COLO829 (cell line): ENCODE measurements at places on chromosomes 12 and 14.
A peak's percentile ranks its signal among the peaks of the same experiment; 100 is the strongest.

- DNase-seq: peak; percentile 60
These were observed 8.9 kb downstream of the GPR65 start for GRCh38 chr14:88013750-88014349.

DNA sequence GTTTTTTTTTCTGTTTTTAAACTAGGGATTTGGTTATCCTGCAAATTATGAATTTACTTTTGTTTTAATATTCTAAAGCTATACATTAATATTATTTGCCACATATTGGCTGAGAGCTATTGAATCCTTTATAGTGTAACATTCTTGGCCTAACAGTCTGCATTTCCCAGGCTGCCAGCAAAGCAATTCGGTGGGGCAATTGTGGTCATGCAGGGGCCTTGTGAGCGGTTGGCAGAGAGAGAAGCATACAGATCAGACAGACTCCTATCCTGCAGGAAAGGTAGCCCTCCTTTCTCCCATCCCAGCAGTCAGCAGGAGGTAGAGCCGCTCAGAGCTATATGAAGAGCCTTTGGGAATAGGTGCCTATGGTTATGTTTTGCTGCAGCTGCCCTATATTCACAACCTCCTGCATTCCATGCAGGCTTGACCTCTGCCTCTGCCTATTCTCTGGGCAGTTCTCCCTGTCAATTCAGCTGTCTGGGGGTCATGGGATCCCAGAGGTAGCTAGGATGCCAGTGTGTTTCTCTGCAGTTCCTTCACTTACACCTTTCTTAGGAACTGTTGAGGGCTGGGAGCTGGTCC is 144.7 kb downstream of the GPHN start:
- DNase-seq: no peak

DNA sequence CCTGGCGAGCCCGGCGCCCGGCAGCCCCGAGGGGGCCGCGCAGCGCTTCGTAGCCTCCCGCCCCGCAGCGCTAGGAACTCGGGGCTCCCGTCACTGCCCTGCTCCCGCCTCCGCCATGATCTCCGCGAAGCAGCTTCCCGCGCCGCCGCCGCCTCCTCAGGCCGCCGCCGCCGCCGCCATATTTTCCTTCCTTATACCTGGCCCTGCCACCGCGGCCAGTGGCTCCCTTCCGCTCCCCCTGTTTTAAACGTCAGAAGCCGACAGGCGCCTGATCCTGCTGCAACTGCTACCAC is 286 bp downstream of the PPP4R3A start:
- no peak for DNase-seq

GRCh38 chr12:112252184-112252583 is 126.8 kb downstream of the TRAFD1 start:
- no peak for DNase-seq

GRCh38 chr14:43541356-43541755 is 965.7 kb downstream of the FSCB start:
- DNase-seq: no peak

DNA sequence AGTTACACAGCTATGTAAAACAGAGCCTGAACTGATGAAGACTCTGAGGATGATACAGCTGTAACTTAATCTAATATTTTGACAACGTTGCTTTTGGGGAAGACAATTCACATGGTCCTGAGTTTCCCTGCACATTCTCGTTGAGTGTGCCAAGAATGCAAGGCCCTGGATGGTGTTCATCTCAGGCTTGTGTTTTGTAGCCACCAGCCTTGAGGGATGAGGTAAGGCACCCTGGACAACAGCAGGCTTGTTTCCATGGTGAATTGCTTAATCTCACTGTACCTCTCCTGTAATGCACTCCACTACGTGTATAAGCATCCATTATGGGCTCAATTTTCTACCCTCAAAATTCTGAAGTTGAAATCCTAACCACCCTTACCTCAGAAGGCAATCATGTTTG is 2.1 kb downstream of the CATSPERB start:
- DNase-seq: no peak
